ENCODE measurements at places on chromosomes 7 and 10.

DNA sequence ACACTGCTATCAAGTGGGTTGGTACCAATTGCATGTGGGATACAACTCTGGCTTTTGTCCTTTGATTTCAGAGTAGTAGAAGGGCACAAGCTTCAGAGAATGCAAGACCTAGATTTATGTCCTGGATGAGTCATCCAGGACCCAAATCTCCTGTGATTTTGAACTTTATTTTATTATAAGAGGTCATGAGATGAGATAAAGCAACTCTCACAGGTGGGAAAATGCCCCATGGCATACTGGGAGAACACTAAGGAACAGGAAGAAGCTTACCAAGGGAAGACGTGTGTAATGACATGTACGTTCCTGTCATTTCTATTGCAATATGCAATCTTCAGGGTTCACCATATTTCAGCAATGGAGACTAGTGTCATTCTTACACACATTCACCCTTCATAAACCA is 966 bp downstream of the MALRD1 start:
- no peak for DNase-seq

DNA sequence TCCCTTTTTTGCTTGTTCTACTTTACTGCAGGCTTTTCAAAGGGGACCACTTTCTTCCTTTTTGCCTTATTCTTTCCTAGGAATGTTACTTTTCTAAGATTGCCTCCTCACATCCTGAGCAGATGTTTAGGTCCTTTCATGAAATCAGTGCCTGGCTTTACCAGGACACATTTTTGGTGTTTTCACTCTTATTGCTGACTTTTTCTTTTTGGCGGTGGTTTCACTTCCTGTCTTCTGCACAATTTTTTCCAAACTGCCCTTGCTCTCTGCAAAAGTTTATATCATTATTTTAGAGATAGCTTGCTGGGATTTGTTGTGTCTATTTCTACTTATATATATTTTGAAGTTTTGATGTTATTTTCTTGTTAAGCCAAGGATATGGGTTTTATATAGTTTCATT is 332.2 kb upstream of the MTPN start:
- no peak for DNase-seq

DNA sequence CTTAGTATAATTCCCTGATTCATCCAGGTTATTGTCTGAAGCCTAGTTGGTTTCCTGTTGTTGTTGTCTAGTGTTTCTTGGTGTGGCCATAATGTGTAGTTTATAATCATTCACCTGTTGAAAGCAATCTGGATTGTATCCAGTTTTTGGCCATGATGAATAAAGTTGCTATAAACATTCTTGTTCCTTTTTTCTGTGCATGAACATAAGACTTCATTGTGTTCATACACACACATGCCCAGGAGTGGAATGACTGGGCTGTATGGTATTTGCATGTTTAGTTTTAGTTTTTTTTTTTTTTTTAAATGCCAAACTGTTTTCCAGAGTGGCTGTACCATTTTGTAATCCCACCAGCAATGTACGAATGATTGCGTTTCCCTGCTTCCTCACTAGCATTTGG is 349.8 kb downstream of the SDK1 start:
- DNase-seq = no peak

DNA sequence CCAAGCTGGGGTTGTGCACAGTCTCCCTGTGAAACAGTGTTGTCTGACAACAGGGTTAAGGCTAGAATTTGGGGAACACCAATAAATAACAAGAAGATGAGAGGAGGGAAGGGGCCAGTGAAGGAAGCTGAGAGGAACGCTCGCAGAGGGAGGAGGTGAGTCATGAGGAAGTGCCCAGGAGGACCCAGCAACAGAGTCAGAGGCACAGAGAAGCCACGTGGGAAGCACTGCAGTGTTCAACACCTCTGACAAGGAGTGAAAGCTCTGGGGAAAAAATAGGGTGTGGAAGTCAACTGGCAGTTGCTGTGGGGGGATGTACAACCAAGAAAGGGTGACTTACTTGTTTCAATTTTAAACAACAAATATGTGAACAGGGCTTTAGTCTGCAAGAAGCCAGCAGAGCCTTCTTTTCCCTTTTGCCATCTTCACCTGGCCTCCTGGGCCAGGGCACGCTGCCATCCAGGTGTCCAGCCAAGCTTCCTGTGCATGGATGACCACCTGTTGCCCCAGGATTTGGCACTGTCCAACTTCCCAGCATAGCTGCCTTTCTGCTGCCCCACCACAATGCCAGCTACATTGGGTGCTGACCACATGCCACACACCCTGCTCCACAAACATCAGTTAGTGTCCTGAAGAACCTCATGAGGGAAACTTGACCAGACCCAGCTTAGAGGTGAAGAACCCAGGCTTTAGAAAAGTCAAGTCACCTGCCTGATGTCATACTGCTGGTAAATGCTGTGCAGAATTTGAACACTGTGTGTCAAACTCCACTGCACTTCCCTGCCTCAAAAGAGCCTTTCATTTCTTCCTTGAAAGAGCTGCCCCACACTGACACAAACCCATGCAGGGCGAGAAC is 69.6 kb downstream of the ATXN7L1 start:
- DNase-seq = no peak

- DNase-seq = no peak
Observed at GRCh38 chr7:46613551-46613950, 692.5 kb upstream of the IGFBP3 start.

DNA sequence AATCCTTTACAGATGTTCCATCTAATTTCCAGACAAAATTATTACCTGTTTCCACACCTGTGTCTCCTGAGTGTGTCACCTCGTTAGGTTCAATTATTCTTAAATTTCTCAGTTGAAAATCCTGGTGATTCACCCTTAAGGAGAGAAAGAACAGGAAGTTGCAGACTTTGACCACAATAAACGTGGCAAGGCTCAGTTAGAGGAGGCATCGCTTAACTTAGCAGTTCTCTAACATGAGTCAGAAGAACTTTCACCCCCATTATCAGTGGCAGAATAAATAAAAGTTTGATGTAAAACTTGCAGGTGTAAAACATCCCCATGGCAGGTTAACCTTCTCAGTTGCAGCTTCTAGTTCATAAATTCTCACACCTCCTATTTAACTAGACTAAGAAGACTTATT is 8.3 kb downstream of the XPNPEP1 start:
- no peak for DNase-seq

DNA sequence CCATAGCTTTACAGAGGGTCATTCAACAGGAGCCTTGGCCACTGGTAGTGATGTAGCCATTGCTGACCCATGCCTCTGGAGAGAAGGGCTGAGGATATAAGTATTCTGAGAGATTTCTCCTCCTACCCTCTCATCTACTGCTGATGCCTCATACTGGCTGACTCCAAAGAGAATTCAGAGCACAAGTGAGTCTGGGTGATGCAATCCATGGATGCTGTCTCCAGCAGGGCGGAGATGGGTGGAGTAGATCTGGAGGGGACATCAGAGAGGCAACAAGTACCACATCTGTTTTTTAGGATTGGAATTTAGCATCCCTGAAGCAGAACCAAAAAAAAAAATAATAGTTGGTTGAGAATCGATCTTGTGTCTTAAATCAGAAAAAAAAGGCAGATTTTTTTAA is 705.7 kb upstream of the CELF2 start:
- DNase-seq = no peak

- no peak for DNase-seq
Observed at GRCh38 chr7:157984423-157985163, 603.0 kb downstream of the PTPRN2 start.

GRCh38 chr7:108328174-108328651 is 128.0 kb downstream of the NRCAM start:
- DNase-seq = no peak

GRCh38 chr10:110174201-110174600 is 33.2 kb upstream of the MXI1 start:
- DNase-seq = no peak
